ENCODE measurements at places on chromosomes 1 and 21.

- DNase-seq: no peak
Observed at GRCh38 chr1:4561205-4561604, 93.2 kb upstream of the AJAP1 start.

DNA sequence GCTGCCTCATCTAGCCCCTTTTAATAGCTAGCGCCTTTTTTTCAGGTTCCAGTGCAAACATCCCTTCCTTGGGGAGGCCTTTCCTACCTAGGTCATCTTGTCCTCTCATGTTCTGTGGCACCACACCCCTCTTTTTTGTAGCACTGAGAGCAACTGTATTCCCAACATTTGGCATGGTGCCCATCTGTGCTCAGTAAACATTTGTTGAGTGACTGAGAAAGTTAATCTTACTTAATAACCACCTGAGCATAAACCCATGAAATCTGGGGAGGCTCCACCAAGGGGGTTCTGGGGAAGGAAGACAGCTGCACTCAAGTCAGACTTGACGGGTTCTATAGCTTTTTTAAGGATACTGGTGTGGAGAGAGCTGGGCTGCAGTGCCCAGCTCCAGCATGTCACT is 90.0 kb downstream of the NOS1AP start:
- DNase-seq: no peak

DNA sequence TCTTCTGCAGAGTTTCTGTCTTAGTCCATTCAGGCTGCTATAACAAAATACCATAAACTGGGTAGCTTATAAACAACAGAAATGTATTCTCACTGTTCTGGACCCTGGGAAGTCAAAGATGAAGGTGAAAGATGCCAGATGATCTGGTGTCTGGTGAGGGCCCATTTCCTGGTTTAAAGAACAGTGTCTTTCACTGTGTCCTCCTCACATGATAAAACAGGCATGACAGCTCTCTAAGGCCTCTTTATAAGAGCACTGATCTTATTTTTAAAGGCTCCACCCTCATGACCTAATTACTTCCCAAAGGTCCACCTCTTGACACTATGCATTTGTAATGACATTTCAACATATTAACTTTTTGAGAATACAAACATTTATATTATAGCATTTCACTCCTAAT is 250.2 kb upstream of the ZRANB2 start:
- no peak for DNase-seq

- peak; percentile 26 for DNase-seq
Observed at GRCh38 chr1:149888999-149889289, 10.4 kb upstream of the BOLA1 start.

GRCh38 chr21:36183144-36183795 is 26.6 kb downstream of the DOP1B start:
- DNase-seq: no peak
